ENCODE measurements at places on chromosomes 3 and 15.

GRCh38 chr15:64610257-64610919 lies 150.0 kb downstream of the ZNF609 start:
- DNase-seq, result no peak

DNA sequence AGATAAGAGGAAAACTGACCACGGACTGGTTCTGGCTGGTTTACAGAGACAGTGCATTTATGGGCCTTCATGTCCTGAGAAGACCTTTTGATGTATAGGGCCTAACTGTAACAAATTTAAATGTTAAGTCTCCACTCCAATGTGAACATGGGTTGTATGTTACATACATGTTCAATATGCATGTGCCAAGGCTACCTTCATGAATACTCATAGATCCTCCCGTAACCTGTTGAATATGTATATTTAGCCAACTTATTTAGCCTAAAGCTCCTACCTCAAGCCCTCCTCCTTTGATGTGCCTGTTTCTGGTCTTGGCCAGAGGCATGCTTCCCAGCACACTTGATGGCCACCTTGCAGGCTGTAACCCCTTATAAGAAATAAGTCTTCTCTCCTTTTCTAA lies at the start of gene OR5H2:
Gene OR5H2 (plus strand): TSS at position 301 of the 400 bp plus-strand sequence. CDS start 398 bp downstream, outside the sequence.
- no peak for DNase-seq

GRCh38 chr3:28406241-28406640 lies 57.6 kb upstream of the AZI2 start:
- DNase-seq, result no peak

- DNase-seq, result no peak
Measured at GRCh38 chr15:85726454-85726853, 68.3 kb downstream of the KLHL25 start.

DNA sequence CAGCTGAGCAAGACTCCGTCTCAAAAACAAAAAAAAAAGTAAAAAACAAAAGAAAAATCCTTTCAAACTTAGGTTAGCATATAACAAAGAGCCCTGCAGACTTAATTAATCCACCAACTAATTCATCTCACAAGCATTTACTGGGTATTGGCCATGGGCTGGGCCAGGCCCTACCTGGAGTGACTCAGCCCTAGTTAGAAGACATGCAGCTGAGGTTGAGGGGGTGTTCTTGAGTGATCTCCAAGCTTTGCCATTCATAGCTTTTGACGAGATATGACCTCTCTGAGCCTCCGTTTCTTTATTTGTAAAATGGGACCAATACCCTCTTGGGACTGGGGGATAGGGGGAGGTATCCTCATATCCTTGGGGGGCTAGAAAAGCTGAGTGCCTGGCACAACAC lies 7.8 kb downstream of the FBXL22 start:
- no peak for DNase-seq

DNA sequence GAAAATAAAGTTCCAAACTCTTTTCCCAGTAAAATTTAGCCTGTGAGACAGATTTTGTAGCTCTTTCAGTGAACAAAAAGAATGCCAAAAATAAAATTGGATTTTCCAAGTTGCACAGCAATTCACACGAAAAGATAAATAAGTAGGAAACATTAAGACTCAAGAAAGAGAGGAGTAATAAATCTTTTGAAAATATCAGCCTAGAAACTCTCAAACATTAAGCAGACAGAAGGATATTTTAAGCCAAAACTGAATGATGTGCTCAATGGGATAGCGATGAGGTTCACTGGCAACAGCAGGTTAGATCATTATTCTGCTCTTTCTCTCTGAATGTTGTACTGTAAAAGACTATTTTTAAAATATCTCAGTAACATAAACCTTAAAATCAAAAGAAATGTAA lies 115.0 kb downstream of the STAG1 start:
- DNase-seq, result no peak

- peak; percentile 20 for DNase-seq
Measured at GRCh38 chr3:56494679-56495322, 26.5 kb upstream of the ERC2 start.

GRCh38 chr15:59817834-59818233 lies 128.7 kb upstream of the BNIP2 start:
- DNase-seq, result no peak

GRCh38 chr3:114333180-114333922 lies 39.5 kb downstream of the TIGIT start:
- no peak for DNase-seq

DNA sequence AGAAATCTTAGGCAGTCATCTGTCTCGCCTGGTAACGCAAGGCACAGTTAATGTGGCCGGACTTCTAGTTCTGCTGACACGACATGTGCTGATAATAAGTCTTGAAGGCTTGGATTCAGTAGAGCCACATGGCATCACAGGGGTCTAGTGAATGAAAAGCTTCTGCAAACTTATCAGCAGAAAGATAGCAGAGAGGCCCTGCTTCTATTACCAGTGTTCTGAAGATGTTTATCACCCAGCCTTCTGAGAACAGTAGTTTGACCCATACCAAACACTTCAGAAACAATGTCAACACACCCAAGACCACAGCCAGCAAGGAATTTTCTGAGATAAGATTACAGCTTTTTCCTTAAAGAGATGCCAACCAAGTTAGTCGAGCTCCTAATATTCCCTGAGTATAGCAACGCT lies 102.7 kb upstream of the UMPS start:
- no peak for DNase-seq

DNA sequence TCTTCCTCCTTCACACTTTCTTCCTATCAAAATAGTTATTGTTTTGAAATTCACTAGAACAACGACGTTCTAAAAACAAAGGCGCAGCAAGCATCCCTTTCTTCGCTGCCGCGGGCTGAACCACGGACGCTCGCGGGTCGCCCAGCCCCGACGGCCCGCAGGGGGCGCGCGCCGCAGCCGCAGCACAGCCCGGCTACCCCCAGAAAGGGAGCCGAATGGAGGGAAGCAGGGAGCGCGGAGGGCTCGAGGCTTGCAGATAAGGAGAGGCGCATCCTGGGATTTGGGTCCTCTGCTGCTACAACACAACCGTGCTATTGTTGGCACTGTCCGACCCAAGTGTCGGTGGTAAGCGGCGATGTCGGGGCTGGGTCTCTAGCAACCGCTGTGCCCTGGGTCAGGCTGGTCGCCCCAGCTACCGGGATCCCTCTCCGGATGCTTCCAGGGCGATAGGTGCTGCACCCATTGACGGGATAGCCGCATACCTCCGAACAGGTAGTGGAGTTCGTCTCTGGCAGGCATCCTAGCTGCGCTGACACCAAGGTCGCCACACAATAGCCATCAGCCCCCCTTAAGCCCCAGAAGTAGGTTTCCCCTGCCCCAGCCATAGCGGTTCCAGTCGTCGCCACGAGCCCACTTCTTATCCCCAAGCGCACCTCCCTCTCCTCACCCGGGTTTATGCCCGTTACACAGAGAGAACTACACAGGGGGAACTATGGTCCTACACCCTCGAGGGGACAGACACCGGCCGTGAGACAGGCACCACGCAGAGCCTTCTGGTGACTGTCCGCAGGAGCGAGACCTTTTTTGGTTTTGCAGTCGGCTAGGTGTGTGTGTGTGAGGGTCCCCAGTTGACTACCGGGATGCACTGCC lies 6.0 kb downstream of the ONECUT1 start:
- peak; percentile 7 for DNase-seq

DNA sequence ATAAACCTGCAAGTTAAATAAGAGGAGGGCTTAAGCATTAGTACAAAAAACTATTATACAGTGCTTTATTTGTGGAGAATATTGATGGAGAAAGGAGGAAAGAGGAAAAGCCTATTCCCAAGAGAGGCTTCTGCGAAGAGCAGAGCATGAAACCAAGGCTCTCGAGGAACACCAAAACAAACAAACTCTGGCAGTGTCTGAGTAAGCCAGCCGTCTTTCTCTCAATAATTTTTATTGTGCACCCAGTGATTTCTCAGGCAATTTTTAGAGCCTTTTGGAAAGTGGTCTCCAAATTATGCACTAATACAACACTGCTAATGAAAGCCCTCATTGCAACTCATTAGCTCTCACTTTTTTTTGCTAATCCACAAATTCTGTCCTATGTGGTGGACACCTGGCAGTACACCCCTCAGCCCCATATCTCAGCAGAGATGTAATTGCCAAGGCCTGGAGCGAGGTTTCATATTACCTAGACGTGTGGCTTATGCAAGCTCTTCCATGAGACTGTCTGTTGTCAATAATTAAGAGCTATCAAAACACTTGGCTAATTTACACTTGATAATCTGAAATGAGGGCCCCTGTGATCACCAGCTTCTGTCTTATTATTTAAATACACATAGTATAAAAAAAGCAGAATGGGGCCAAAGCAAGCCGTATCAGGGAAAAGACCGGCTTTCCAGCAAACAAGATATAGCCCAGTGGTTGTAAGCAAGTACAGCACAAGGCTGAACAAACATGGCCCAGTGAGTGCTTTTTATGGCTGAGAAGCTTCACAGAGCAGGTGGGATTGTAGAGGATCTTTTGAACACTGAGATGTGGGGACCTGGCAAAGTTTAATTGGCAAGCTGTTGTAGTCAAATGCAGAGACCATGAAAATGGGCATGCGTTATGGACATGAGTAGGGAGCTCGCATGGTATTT lies 216.9 kb downstream of the ROBO2 start:
- DNase-seq, result no peak

DNA sequence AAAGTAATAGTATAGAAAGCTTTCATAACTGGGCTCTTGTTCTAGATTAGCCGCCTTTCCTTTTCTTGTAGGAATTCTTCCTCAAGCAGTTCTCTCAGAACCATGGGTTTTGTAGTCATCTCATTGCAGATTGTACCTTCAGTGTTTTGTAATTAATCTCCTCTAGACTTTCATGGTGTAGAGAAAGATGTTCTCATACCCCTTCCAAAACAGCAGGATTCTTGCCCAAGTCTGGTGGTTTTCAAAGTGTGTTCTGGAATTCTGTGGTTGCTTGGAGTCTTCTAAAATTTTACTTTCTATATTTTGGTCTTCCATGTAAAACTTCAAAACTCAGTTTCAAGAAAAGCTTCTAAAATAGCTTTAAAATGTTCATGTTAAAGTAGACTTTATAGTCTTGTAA lies 293.8 kb downstream of the PTPRG start:
- DNase-seq, result no peak

- DNase-seq, result no peak
Measured at GRCh38 chr15:70701891-70702568, 61.3 kb downstream of the UACA start.

GRCh38 chr15:41866263-41866703 lies 27.6 kb downstream of the SPTBN5 start:
- no peak for DNase-seq

GRCh38 chr3:172148702-172149565 lies 109.6 kb downstream of the FNDC3B start:
- no peak for DNase-seq

DNA sequence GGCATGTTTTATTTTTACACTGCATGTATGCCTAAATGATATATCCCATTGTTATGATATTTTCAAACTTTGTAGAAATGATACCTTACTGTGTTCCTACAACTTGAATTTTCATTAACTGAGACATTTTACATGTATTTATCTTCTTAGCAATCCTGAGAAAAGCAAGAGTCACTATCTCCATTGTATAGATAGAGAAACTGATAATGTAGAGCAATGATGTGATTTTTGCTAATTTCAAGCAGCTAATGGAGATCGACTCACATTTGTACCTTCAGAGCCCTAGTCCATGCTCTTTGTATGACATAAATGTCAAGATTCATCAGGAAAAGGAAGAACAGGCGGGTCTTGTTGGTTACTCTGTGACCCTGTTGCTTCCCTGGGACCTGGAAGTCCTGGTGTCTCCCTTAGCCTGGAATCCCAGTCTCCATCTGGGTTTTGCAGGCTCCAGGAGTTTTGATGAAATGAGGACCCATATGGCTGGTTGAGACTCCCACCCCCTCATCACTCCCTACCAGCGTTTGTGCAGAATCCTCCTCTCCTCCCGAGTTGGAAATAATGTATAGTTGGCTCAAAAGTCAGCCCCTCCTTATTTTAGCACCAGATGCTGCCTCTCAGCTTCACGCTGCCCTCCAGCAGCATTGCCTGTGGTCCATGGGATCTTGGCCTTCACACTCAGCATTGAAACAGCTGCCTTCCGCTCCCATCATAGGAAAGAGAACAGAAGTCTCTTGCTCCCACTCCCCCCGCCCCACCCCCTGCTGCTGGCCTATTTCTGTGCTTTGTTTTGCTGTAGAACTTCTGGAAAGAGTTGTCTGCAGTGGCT lies 67.1 kb downstream of the APBA2 start:
- DNase-seq, result no peak

GRCh38 chr3:46087871-46088270 lies 60.6 kb upstream of the XCR1 start:
- DNase-seq, result no peak

GRCh38 chr3:51721062-51721745 lies 14.3 kb downstream of the GRM2 start:
- DNase-seq, result no peak

GRCh38 chr3:171225708-171226107 lies 199.2 kb upstream of the SLC2A2 start:
- DNase-seq, result no peak

DNA sequence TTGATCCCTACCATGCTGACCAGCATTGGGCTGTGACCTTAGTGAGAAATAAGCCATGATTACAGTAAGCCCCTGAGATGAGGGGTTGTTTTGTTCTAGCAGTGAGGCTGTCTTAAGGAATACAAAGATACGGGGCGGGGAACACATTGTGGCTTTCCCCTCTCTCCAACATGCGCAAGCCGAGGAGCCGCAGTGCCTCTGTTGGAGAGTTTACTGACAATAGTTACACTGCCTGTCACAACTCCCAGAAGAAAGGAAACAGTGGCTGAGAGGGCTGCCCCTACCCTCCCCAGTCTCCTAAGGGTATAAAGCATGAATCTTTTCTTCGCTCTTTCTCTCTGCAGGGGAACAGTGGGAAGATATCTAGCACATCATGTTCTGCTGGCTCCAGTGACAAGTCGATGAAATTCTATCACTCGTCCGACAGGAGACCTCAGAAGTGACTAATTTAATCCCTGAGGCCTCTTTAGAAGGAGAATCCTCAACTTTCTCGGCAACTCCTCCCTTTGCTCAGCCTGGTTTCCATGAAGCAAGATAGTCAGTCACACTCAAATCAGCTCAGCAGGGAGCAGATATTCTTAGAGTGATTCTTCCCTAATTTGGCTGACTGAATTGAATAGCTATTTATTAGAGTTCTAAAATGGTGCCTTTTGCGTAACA lies 409.0 kb upstream of the PROK2 start:
- DNase-seq, result no peak

Measured in stimulated activated CD8-positive, alpha-beta memory T cell treated with anti-CD3 and anti-CD28 coated beads, Interleukin-7, amount 100 ng/mL, for 1 hour (primary cell).